ENCODE measurements at places on chromosomes 2 and 18. TPM values are rescaled to one million over a fixed set of nuclear protein-coding genes. Genes with fewer than 3 reads are reported as not detected.

Gene DBI
- 185 TPM for total RNA-seq

Gene LYPD1
- not detected for total RNA-seq

Gene PFN4
- total RNA-seq = 1.7 TPM

DNA sequence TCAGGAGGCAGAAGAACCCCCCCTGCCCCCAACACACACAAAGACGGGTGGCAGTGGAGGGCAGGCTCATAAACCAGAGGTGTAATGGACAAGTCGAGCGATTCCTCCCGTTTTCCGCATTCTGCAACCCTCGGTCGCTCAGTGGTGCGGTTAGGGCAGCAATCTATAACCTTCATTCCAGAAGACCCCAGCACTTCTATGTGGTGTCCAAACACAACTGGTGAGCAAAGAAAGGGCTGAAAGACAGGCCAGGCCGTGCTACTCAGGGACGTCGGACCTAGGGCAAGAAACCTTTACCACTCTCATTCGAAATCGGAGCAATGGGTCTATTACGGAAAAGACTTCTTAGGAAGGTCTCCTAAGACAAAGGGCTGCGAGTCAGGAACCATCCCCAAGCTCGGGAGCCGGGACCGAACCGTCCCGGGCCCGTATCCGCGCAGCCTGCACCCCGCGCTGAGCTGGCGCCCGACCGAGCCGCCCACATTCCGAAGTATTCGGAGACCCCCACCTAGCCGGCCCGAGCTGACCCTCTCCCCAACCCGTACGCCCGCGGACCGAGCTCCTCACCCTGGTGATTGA is 568 bp downstream of the ARL5A start:
- peak; percentile 56 for DNase-seq

DNA sequence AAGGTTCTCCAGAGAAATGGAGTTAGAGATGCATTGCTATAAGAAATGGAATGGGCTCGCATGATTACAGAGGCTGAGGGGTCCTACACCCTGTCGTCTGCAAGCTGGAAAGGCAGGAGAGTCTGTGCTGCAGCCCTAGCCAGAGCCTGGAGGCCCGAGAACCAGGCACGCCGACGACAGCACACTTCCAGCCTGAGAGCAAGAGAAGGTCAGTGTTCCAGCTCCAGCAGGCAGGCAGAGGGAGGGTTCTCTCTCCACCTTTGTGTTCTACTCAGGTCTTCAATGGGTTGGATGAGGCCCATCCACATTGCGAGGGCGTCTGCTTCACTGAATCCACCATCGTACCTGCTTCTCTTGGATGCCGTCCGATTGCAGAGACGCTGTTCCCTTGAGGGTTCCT is 177.6 kb upstream of the HDAC4 start:
- DNase-seq = no peak

DNA sequence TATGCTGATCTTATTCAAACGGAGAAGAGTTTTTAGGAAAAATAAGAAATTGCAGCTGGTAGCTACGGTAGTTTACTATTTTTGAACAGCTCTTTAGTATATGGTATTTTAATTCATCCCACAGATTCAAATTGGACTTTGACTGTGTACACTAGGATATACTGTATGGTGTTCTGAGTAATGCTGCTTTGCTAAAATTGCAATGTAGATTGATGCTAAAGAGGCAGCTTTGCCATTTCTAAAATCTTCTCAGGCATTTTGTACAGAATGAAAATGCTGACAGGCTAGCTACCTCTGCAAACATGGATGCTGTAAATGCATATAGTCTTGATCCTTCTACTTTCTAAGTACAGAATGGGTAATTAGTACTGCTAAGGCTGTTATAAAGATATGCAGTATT is 826.6 kb upstream of the POU3F3 start:
- no peak for DNase-seq

DNA sequence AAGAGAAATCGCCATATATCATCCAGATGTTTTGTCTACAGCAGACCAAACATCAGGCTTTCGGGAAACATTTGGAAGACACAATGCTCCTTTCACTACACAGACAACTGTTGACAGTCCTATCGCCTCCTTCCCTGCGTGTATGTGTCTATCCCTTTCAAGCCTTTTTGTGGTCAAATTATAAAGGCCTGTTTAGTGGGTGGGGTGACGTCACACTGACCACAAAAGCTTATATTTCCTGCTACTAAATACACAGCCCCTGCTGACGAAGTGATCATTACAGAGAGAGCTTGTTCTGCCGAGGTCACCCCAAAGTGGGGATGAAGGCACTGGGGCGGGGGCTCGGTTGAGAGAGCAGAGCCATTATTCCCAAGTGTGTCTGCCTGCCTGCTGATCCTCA is 302.7 kb upstream of the TNP1 start:
- DNase-seq = no peak

Measured in right cardiac atrium (tissue), 5 donors.